ENCODE measurements at places on chromosomes 5 and 9.

DNA sequence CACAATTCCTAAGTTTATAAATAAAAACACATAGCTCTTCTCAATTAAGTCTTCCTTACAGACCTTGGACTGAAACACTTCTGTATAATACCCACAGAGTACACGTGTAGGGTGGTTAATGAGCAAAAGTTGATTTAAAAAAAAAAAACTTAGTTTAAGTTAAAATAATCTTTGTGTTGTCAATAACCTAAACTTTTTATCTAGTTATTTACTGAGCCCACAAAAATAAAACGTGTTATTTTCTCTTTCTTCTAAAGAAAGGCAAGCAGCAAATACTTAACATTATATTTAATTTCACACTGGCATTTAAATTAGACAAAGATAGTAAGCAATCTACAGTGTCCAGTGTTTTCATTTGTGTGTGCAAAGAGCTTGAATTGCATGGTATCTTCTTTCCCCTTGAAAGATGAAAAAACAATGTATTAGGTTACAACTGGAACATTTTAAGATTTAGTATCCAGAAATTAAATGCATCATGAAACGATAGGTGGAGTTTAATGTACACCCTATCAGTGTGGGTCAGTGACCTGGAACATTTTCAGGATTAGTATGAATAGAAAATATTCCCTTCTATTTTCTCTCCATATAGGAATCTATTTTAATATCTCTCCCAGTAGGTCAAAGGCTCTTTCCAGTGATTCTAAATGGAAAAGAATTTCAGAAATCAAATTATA, 1014.8 kb downstream of the NR2F1-AS1 start:
- no peak for DNase-seq

GRCh38 chr9:104993291-104993963, 65.5 kb upstream of the ABCA1 start:
- peak; percentile 22 for DNase-seq

- DNase-seq = no peak
Observed at GRCh38 chr5:45417285-45417998, 278.7 kb downstream of the HCN1 start.

DNA sequence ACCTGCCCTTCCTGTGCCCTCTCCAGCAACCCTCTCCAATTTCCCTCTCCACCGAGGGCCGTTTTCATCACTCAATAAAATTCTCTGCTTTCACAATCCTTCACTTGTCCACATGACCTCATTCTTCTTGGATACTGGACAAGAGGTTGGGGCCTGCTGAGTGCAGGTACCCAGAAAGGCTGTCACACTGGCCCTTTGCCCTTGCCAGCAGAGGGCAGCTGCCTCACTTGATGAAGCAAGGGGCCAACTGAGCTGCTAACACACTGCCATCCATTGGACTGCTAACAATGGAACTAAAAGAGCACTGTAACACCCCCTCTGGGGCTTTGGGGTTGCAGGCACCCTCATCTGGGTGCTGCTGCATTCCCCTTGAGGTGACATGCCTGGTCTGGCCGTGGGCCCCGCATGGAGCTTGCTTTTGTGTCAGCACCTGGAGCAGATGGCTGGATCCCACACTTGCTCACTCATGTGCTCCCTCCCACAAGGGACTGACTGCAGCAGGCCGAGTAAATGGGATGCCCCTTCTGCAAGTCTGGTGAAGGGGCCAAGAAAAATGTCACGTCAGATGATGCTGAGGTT, 308.1 kb upstream of the ADCY2 start:
- no peak for DNase-seq

GRCh38 chr9:83523684-83524083, 14.5 kb downstream of the FRMD3 start:
- no peak for DNase-seq

GRCh38 chr9:107637421-107638420, 148.2 kb upstream of the KLF4 start:
- DNase-seq = peak; percentile 77

DNA sequence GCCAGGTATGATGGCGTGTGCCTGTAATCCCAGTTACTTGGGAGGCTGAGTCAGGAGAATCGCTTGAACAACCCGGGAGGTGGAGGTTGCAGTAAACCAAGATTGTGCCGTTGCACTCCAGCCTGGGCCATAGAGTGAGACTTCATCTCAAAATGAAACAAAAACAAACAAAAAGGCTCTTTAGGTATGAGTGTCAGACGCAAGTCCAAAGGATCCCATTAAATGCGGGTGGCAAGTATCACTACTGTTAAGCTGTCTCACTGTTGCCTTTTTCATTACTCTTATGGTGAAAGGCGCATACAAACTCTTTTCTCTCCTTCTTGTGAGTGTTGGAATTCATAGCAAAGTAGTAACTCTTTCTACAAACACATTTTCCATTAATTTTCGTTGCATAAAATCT, 688.5 kb upstream of the CHD1 start:
- DNase-seq = no peak

DNA sequence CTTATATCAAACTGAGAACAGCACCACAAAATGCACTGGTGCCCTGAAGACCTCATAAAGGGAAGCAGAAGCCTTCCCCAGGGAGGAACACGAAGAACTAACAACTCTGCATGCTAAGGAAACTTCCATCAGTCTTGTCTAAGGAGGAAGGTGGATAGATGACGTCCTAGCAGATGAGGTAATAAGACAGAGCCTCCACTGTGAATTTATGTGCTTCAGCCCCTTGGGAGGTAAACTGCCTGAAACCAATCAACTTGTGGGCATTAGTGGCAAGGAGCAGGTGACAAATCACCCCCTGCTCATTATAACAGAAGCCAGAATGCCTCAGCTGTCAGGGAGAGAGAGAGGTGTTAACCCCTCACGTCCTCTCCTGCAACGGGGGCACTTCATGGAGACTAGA, 48.9 kb upstream of the SPIN1 start:
- DNase-seq = no peak

DNA sequence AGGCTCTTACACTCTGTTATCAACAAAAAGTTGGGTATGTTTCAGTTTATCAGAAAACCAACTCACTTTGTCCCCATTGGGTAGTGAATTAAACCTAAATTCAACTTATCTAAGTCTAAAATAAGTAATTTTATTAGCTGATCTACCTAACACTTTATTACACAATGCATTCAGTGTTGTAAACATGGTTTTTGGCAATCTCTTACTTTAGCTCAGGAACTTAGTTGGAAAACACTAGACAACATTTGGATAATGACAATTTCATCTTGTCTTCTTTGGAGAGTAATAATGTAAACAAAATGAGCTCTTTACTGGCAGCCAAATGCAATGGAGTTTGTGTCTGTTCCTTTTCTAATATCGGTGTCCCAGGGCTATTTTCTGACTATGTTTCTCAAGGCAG, 33.0 kb downstream of the FGF10 start:
- no peak for DNase-seq

DNA sequence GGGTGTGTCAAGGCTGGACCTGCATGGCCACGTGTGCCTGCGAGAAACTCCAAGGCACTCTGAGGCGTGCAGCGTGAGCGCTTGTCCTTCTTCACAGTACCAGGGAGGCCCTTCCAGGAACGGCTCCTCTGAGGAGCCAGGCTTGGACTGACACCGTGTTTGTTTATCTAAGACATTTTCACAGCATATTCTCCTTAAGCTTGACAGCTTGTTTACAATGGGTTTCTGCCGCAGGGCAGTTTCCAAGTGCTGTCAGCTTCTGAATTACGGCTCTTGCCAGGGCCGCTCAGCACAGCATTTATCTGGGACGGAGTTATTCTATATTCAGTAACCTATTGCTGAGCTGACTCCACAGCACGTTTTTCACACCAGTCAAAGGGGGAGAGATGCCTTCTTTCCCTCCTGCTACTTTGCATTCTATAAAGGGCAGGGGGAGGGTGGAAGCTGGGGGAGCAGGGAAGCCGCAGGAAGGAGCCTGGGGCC, 98.4 kb downstream of the LMNB1 start:
- DNase-seq = no peak

GRCh38 chr5:179964015-179964414, 56.3 kb upstream of the TBC1D9B start:
- DNase-seq = no peak

DNA sequence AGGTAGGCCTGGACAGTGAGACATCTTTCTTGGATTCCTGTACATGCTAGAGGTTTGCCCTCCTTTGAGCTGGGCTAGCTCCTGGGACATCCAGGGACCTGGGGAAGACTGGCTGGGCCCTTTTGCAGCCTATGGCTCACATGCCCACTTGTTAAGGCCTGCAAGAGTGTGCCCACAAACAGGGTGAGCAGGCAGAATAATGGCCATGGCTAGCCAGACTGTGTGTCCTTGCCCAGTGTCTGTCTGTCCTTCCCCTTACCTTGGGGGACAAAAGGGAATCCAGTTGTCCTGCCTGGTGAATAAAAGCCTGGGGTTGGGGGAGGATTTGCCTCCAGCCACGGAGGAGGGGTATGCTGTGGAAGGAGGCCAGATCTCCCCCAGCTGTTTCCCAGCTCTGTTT, 13.0 kb upstream of the CXXC5 start:
- no peak for DNase-seq

DNA sequence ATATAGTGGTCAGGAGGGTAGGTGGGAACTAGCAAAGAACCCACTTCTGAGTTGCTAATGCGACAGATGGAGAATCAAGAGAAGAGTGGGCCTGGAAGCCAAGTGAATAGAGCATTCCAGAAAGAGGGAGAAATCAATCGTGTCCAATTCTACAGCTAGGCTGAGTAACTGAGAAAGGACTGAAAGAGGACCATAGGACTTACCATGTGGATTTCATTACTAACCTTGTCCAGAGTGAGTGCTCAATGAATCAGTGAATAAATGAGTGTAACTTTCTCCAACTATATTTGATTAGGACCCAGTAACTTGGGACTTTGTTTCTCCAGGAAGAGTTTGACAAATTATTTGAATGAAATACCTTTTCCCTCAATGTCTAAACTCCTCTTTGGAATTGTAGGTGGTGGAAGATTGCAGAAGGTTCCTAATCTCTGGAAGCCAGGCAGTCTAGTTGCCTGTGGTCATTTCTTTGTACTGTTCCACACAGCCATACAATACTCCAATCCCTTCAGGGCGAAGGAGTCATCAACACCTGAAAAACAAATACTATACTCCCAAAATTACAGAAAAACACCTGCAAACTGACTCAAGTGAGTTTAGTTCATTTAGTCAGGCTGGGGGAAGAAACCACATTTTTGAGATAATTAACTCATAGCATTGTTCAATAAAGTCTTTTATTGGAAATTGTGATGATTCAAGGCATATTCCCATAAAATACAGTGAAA, 2.6 kb upstream of the F2RL1 start:
- DNase-seq = no peak

- no peak for DNase-seq
Observed at GRCh38 chr5:158654415-158654814, 445.3 kb downstream of the EBF1 start.

DNA sequence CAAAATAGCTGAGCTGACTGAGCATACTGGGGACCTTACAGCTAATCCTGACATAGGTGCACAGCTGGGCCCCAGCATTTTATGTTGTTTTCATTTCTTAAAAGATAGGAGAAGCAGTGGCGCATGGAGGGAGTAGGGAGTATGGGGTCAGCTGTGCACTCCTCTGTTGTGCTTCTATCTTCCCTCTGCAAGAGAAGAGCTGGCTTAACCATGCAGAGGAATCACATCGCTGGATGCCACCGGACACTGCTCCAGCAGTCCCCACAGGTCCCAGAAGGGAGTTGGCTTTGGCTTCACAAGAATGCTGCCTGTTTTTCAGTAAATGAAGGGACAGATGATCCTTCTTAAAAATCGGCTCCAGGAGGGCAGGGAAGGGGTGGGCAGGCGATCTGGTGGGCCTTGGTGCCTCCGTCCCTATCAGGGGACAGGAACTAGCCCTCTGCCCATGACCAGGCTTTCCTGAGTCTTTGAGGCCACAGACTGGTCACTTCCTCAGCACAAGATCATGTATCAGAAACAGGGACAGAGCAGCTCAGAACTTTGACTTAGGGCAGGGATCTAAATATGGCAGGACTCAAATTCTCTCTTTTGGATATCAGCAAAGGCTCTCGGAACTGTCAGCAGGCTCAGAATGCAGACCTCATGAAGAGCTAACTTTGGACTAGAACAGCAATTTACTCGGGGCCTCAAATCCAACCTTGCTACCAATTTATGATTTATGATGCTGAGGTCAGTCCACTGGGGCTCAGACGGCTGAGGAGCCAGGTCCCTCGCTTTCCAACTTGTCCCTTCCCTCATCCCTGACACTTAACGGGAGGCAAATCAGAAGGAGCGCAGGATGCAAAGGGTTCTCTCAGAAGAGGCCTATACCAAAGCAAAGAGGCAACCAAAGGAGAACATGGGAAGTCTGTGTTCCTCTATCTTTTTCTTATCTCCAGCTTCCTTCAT, 47.2 kb downstream of the MARCHF3 start:
- DNase-seq = no peak

- DNase-seq = no peak
Observed at GRCh38 chr9:130990978-130991777, 17.8 kb upstream of the LAMC3 start.

- DNase-seq = no peak
Observed at GRCh38 chr5:19179571-19179970, 808.4 kb downstream of the CDH18 start.

GRCh38 chr5:76986825-76987526, 34.1 kb downstream of the CRHBP start:
- no peak for DNase-seq

GRCh38 chr5:169350016-169350415, 49.1 kb upstream of the SLIT3 start:
- DNase-seq = no peak

DNA sequence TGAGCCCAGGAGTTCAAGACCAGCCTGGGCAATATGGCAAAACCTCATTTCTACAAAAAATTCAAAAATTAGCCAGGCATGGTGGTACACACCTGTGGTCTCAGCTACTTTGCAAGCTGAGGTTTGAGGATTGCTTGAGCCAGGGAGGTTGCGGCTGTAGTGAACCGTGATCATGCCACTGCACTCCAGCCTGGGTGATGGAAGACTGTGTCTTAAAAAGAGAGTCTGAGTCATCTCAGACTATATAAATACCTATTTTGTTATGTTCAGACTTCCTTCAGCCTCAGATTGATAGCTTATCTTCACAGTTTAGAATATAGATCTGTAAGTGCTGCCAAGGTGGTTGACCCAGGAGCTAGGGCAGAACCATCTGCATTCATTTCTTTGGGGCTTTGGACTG, 1.6 kb upstream of the PAIP2 start:
- no peak for DNase-seq

- DNase-seq = no peak
Observed at GRCh38 chr5:126354012-126354857, 69.0 kb upstream of the GRAMD2B start.

DNA sequence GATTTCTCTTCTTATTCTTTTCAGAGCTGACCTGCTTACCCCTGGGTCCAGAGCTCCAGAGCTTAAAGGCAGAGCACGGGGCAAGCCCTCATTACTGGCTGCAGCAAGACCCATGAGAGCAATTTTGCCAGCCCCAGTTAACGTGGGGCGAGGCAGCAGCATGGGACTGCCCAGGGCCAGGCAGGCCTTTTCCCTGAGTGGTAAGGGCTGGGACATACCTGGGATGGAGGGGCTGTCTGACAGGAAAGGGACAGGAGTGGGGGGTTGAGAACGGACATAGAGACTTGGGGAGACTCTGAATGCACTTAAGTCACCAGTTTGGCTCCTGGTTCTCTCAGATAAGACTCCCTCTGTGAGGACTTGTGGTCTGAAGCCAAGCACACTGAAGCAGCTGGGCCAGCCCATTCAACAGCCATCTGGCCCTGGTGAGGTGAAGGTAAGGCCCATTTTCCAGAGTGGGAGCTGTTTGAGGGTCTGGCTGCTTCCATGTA, 26.2 kb downstream of the HMGXB3 start:
- DNase-seq = no peak
